SW 1271 (cell line): ENCODE measurements at places on chromosomes 2 and 18.

DNA sequence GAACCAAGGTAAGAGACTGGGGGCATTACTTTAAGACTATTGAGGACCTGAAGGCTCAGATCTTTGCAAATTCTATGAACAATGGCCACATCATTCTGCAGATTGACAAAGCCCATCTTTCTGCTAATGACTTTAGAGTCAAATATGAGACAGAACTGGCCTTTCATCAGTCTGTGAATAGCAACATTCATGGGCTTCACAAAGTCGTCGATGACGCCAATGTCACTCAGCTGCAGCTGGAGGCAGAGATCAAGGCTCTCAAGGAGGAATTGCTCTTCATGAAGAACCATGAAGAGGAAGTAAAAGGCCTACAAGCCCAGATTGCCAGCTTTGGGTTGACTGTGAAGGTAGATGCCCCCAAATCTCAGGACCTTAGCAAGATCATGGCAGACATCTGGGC, 43.8 kb upstream of the SLC4A10 start:
- no peak for DNase-seq

DNA sequence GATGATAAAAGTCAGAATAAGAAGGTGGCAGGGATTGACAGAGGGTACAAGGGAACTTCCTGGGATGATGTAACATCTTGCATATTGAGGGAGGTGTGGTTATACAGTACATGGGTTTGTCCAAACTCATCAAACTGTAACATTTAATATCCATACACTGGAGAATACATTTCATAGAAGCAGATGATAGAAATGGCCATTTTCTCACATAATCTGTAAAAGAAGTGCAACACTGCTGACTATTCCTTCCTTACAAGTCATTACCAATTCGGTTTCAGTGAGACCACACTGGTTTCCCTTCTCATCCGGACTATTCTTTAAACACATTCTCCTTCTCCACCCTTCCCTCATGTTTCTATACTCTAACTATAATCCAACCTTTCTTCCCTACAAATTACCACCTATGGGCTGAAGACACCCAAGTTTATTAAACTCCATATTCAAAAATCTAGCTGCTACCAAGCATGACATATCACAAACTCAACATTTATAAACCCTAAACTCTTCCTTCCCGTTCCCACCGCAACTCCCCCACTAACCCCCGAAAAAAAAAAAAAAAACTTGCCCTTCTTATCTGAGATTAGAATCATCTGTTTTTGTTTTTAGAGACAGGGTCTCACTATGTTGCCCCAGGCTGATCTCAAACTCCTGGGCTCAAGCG, 1.6 kb downstream of the COX7A2L start:
- no peak for DNase-seq

- DNase-seq, result no peak
These were observed 154.2 kb upstream of the CCDC195 start for GRCh38 chr2:224870341-224870740.

DNA sequence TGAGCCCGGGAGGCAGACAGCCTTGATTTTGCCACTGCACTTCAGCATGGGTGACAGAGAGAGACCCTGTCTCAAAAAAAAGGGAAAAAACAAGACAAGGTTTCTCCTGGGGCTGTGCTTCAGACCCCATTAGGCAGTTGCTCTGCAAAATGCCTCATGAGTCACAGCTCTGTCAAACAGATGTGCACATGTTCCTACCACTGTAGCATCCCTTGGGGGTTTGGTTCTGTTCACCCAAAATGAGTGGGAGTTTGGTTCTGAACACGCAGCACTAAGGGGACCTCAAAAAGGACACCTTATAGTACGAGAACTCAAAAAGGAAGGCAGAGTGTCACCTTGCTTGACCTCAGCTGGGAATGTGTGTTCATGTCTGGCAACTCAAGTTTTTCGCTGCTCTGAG, 134.9 kb downstream of the RPIA start:
- no peak for DNase-seq

- no peak for DNase-seq
These were observed 154.9 kb downstream of the AQP4 start for GRCh38 chr18:26710470-26711096.
